ENCODE measurements at places on chromosomes 4 and X.

- no peak for DNase-seq
Observed at GRCh38 chr4:95701500-95702170, 138.3 kb upstream of the PDHA2 start.

- no peak for DNase-seq
Observed at GRCh38 chrX:120499301-120500072, 30.4 kb upstream of the LAMP2 start.

DNA sequence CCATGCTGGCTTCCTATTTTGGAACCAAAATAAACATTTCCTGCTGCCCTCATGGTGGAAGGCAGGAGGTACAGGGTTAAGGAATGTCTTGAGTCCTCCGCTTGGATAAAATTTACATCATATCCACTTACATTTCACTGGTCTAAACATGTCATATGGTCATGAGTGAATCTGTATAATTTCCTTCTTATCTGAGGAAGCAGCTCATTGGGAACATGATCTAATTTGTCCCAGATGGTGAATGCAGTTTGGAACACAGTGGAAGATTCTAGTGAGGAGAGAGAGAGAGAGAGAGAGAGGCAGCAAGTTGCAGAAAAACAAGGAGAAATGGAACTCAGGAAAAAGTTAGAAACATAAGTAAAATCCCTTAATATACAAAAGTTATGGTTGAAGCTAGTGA, 46.8 kb downstream of the MXRA5 start:
- no peak for DNase-seq

DNA sequence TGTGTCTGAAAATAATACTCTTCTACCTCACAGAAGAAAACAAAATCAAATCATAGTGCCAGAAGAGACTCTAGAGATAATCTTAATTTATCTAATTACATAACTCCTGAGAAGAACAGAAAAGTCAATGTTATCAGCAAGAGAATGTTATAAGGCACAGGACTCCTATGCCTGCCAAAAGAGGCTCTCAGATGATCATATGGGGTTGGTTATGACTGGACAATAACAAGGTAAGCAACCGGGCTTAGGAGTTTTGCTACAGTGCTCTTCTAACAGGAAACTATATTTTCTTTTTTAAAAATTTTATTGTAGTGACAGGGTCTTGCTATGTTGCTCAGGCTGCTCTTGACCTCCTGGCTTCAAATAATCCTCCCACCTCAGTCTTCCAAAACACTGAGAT, 3.5 kb upstream of the C4orf17 start:
- DNase-seq: no peak

- no peak for DNase-seq
Observed at GRCh38 chrX:19624739-19625138, 109.4 kb upstream of the MAP3K15 start.

- DNase-seq: no peak
Observed at GRCh38 chrX:7216981-7217587, 69.1 kb upstream of the PUDP start.

DNA sequence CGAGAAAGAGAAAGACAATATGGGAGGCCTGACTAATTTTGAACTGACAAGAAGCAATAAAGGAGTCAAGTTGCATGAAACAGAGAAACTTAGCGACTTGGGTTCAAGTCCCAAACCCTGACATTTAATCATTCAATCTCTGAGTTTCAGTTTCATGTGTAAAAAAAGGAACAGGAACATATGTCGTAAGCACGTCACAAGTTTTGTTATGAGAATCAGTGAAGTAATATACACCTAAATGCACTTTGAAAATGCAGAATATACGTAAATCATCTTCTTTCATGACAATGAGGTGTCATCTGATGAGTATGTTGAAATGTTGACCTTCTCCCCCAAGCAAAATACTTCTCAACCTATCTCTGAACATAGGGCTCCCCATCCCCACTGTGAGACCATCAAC, 10.4 kb downstream of the ACOT9 start:
- no peak for DNase-seq

- no peak for DNase-seq
Observed at GRCh38 chrX:132609362-132609848, 120.6 kb upstream of the MBNL3 start.

GRCh38 chrX:31384471-31384870, 312.6 kb upstream of the FTHL17 start:
- DNase-seq: no peak

- no peak for DNase-seq
Observed at GRCh38 chrX:145715641-145716138, 101.9 kb upstream of the SLITRK2 start.

DNA sequence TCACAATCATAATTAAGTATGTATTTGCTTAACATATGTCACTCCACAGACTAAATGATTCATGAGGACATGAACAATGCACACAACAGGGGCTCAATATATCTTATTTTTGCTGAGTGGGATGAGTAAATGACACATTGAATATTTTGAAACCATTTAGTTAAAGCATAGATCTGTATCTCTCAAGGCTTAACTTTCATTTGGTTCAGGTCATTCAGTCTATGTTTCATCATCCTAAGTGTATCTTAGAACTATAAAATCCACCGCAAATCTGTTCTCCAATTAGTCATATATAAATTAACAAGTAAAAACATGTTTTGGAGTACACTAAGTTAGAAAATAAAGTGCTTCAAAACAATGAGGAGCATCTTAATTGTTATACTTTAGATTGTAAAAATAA, 45.8 kb downstream of the AREG start:
- DNase-seq: no peak

DNA sequence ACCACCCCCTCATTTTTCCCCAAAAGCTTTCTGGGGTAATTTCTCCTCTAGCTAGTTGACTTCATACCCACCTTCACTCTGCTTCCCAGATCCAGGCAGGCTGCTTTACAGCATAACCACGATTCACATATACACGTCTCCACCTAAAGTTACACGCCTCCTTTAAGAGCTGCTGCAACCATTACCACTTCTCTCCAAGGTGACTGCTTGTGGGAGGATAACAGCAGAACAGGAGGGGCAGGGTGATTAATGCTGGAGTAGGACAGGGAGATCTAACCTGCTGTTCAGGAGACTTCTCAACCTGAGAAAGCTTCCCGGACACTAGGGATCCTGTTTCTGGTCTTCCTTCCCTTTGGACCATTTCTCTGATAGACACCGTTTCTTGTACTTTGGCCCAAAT, 77.4 kb downstream of the MGST2 start:
- no peak for DNase-seq

- DNase-seq: no peak
Observed at GRCh38 chr4:98961770-98962169, 32.8 kb upstream of the EIF4E start.

DNA sequence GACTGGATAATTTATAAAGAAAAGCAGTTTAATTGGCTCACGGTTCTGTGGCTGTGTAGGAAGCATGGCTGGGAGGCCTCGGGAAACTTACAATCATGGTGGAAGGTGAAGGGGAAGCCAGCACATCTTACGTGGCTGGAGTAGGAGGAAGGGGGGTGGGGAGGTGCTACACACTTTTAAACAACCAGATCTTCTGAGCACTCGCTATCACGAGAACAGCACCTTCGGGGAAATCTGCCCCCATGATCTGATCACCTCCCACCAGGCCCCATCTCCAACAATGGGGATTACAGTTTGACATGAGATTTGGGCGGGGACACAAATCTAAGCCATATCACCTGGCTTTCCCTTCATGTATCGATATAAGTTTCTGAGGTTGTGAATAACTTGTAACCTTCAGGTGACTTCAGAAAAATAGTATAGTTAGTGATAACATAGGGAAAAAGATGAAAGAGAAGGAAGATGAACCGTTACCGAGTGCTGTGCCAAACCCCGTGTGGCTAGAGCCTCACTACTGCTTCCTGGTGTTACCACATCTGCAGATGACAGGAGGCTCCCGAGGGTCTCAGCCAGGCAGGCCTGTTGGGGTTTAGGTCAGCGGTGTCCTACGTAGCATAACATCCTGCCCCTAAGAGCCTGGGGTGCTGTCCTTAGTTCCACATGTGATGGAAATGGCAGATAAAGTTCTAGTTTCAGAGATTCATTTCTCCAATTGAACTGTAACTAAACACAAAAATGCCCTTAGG, 103.5 kb downstream of the TNIP2 start:
- DNase-seq: no peak

GRCh38 chr4:139241784-139242151, 38.3 kb downstream of the MGARP start:
- DNase-seq: no peak

DNA sequence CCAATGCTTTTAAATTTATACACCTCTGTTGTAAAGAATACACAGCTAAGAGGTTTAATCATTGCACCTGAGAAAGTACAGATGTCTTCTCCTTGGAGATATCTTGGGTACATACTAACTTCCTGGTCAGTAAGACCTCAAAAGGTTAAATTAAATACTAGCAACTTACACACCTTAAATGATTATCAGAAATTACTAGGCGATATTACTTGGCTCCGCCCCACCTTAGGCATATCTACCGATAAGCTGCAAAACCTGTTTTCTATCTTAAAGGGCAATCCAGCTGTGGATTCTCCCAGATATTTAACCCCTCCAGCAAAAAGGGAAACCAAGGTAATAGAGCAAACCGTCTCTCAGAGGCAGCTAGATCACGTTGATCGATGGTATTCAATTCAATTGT, 819.4 kb downstream of the FAM133A start:
- no peak for DNase-seq

DNA sequence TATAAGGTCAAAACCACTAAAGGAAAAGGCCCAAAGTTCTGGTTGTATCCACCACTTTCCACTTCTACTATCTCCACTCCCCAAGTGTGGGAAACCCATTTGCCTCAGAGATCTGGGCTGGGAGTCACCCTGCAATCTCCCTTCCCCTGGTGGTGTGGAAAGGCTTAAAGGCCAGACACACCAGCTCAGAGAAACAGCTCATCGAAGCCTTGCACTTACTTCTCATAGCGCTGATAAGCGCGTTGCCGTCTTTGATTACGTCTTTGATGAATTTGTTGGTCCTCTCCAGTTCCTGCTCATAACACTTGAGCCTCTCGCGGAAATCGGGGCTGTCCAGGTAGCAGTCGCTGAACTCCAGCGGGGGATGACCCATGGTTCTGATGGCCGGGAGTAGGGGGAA, 647 bp downstream of the OPHN1 start:
- DNase-seq: peak; percentile 15

DNA sequence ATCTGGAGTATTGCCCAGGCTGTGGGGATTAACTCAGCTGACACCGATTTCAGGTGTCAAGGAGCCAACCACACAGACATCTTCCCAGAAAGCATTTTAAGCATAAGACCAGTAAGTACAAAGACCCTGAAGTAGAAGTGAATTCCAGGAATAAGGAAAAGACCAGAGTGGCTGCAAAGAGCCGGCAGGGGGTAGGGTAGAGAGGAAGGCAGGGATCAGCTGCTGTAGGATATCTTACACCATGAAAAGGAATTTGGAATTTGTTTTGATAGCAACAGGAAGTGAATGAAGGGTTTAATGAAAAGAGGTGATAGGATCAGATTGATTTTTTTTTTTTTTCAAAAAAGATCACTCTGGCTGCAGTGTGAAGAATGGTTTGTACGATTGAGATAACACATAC, 113.6 kb upstream of the PPARGC1A start:
- no peak for DNase-seq

- DNase-seq: no peak
Observed at GRCh38 chr4:133982533-133983224, 218.9 kb downstream of the PABPC4L start.

GRCh38 chrX:22043872-22044271, 11.7 kb downstream of the PHEX start:
- no peak for DNase-seq

GRCh38 chr4:14868426-14869395, 133.6 kb upstream of the CPEB2 start:
- DNase-seq: no peak

DNA sequence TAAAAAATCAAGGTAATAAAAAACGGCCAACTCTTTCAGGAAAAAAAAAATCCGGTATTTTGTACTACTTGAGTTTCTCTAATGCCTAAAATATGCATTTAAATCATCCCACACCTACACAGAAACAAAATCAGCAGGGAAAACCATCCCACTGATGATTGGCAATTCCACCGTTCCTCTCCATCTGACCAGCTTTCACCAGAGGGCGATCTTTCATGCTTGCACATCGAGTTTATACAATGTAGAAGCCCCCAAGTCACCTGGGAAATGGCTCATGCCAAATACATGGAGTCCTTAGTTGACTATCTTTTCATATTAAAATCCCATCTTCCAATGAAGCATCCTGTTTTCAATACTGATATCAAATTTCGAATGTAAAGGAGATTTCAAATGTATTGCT, 69.2 kb downstream of the PTCHD1 start:
- no peak for DNase-seq

GRCh38 chrX:125765347-125765746, 400.7 kb downstream of the DCAF12L2 start:
- DNase-seq: no peak

- DNase-seq: no peak
Observed at GRCh38 chr4:53775381-53775780, 184.1 kb upstream of the LNX1 start.

GRCh38 chr4:145939441-145939750, 773 bp upstream of the ZNF827 start:
- DNase-seq: no peak

DNA sequence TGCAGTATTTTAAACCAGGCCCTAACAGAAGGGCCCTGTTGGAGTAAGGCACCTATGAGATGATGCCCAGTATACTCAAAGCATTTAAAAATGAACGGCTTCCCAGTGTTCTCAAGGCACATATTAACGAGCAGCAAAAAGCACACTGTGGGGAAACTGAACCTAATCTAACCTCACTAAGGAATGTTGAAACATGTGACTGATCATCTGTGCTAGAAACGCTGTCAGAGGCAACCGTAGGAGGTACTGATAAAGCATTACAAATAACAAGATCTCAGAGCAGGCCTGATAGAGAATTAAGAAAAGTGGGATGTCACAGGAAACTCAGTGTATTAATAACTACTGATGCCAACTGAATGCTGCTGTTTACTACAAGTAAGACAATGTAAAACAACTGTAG, 24.0 kb downstream of the ASB9 start:
- no peak for DNase-seq

DNA sequence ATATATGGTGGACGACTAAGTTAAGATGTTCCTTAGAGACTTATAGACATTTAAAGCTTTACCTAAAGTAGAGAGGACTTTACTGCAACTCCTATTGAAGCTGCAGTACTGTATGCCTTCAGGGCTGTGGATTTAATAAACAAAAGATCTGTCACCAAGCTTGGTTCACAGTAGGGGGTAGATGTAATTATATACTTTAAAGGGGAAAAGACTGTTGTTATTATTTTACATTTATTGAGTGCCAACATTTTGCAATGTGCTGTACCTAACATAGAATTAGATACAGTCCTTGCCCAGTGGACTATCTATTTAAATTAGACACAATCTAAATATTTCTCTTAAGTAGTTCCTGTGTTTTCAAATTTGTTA, 67.2 kb downstream of the SLIT2 start:
- DNase-seq: no peak

- DNase-seq: peak; percentile 65
Observed at GRCh38 chrX:2705046-2705832, 14.1 kb downstream of the CD99 start.

GRCh38 chr4:630656-631055, 5.3 kb downstream of the PDE6B start:
- DNase-seq: no peak

- peak; percentile 20 for DNase-seq
Observed at GRCh38 chr4:33477715-33478114, 2757.5 kb downstream of the PCDH7 start.

All from brain (organoid and tissue), 16 donors.